Smooth muscle cell of the umbilical artery (primary cell): ENCODE measurements at places on chromosomes 1 and 21. TPM values are rescaled to one million over a fixed set of nuclear protein-coding genes. Genes with fewer than 3 reads are reported as not detected.

CELF3 gene
- not detected in 2 replicates for total RNA-seq

EPHX1 gene
- 16.6 and 20.5 TPM in 2 replicates for total RNA-seq

REG4 gene
- total RNA-seq = not detected in 2 replicates

KCNE2 gene
- not detected in 2 replicates for total RNA-seq

CRB1 gene
- total RNA-seq = 0.09 and 0.30 TPM in 2 replicates
